ENCODE measurements at places on chromosomes 13 and 19. TPM values are rescaled to one million over a fixed set of nuclear protein-coding genes. Genes with fewer than 3 reads are reported as not detected.

GRCh38 chr19:14248578-14249011, 42.6 kb upstream of the ADGRL1 start:
- DNase-seq, result peak; percentile 44

DNA sequence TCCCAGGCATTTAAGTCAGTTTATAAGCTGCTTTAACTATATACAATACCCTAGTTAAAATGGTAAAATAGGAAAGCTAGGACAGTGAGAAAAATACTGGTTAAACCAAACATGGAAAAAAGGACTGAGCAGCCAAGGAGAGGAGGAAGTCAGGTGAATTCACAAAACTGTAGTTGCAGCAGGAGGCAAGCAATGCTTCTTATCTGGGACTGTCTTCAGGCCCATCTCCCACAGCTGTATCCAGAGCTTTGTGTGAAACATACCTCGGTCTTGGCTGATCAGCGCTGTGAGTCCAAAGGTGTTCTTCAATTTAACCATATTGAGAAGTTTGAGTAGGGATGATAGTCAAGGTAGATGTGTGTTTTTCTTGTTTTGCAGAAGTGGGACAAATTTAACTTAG, 15.7 kb upstream of the SUPT20H start:
- DNase-seq, result no peak

Gene HOMER3
- 9.9 TPM for total RNA-seq

DNA sequence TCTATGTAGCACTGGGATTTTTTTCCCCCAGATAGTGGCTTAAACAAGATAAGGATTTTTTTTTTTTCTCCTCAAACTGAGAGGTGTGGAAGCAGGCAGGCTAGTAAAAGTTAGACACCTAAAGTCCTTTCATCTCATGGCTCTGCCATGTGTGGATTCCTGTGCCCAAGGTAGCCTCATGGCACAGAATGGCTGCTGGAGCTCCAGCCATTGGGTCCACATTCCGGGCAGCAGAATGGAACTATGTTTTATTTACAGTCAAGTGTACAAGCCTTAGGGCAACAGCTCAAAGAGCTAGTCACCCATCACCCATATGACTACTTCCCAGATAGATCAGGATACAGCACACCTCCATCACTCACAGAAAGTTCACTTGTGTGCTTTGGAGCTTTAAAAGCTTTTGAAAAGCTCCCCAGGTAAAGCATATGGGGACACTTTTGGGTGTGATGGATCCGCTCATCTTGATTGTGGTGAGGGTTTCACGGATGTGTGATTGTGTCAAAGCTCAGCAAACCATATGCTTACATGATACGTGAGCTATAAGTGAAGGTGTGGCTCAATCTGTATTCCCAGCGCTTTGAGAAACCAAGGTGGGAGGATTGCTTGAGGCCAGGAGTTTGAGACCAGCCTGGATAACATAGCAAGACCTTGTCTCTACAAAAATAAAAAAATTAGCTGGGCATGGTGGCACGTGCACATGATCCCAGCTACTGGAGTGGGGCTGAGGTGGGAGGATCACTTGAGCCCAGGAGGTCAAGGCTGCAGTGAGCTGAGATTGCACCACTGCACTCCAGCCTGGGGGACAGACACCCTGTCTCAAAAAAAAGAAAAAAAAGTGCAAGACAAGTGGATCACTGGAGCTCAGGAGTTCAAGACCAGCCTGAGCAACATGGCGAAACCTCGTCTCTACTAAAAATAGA, 18.1 kb downstream of the PGLS start:
- no peak for DNase-seq

GRCh38 chr19:45348367-45349125, 8.0 kb downstream of the KLC3 start:
- no peak for DNase-seq

DNA sequence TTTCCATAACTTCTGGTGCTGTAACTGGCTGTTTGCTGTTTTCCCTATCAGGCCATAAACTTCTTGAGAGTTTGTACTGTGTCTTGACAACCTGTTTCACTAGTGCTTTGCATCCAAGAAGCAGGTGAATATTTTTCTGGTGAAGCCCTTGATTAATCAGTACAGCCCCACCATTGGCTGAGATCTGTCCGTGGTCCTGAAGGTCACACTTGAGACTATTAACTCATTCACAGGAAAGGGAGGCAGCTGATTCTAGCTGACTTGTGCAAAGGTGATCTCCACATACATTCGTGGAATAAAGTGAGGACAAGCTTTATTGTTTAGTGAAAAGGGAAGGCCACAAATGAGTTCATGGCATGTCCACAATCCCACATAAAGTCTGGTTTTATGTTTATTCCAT, 61.4 kb upstream of the ZNF835 start:
- DNase-seq, result no peak

DNA sequence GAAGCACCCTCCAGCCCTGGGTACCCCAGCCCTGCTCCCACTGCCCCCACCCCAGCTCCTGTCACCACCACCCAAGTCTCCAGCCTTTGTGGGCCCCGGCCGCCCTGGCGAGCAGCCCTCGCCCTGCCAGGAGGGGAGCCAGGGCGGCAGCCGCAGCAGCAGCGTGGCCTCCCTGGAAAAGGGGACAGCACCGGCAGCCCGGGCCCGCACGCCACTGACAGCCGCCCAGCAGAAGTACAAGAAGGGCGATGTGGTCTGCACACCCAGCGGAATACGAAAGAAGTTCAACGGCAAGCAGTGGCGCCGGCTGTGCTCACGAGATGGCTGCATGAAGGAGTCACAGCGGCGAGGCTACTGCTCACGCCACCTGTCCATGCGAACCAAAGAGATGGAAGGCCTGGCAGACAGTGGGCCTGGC, 3.9 kb downstream of the CIC start:
- DNase-seq, result no peak

DNA sequence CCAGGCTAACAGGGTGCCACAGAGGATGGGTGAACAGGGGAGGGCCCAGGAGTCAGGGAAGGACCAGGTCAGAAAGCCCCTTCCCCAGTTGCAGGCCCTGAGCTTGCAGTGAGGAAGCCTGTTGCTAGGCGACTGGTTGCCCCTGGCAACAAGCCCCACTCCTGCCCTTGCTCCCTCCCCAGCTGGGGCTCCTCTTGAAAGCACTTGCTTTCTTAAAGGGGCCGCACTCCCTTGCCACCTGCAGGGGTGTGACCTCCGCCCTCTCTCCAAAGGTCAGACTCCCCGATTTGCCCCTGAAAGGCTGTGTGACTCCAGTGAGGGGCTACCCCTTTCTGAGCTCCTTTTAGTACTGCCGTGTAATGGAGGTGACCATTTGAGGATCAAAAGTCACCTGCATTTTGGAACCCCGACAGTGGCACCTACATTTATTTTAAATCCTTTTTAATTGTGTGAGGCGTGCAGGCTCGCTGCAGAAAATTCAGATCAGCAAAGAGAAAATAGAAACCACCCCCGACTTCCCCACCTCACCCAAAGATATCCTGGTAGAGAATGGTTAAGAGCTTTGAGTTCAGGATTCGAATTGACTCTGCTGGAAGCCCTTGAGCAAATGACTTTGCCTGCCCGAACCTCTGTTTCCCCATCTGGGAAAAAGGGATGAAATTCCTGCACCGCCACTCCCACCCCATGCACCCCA, 4.8 kb downstream of the FCHO1 start:
- DNase-seq, result no peak

Gene CEACAM4
- total RNA-seq, result 0.46 TPM

DNA sequence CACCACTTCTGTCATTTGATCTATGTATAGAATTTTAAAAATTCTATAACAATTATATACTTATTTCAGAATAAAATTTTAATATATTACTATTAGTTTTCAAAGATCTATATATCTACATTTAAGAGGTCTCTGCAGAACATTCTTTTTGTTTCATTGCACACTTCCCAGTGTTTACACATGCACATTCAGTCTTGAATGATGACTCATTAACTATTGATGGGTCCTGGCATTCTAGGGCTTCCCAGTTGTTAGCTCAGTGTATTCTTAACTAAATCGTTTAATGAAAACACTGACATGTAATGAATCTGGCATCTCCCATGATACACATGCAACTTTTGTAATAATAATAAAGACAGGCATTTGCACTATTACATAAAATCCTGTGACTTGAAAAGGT, 324.6 kb downstream of the KLF12 start:
- no peak for DNase-seq

- peak; percentile 33 for DNase-seq
These were observed 119.6 kb downstream of the PRR20E start for GRCh38 chr13:57286511-57287098.

Gene POGLUT2
- 3.4 TPM for total RNA-seq

DNA sequence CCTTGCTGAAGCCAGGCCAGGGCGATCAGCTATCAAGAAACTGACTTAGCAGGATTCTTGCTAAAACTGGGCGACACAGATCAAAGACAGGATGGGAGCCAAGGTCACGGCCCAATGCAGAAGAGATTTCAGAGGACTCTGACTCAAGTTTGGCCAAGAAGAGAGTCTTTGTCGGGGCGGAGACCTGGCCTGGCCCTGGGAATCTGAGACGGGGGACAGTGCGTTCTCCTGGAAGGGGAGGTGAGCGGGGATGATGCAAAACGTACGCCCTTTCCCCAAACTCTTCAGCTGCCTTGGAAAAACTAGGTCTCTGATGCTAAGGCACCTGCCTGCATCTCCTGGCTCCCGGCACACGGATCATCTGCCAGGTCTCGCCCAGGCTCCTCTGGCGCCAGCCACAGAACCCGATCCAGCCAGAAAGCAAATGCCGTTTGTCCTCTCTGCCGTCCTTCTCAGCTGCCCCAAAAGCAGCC, 9.8 kb downstream of the MVB12A start:
- no peak for DNase-seq

Gene SRRM5
- 0.13 TPM for total RNA-seq
